ENCODE measurements at places on chromosomes 2 and 18.

DNA sequence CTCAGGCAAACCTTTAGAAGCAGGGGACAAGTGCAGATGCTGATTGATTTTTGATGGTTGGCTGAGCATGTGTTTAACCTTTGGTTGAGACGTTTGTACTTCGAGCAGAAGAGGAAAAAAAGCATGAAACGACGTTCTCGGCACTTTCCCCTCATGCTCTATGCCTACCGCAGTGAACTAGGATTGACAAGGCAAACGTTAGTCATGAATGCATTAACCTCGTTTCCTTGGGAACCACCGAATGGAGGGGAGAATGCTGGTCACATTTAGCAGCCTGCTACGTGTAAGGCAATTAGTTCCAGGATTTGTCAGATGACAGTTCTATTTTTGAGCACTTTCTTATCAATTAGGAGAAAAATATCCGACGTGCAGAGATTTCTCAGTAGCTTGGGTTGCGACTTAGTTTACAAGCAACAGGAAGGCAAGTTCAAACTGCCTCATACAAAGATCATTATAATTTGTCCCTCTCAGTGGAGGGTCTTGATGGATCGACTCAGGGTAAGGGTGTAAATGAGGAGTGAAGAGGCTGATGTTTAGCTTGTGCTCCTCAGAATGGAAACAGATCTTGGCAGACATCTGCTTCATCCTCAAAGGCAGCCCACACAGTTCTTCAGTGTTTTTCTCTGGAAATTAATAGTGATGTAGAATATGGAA lies 47.4 kb upstream of the GPR45 start:
- DNase-seq = no peak

DNA sequence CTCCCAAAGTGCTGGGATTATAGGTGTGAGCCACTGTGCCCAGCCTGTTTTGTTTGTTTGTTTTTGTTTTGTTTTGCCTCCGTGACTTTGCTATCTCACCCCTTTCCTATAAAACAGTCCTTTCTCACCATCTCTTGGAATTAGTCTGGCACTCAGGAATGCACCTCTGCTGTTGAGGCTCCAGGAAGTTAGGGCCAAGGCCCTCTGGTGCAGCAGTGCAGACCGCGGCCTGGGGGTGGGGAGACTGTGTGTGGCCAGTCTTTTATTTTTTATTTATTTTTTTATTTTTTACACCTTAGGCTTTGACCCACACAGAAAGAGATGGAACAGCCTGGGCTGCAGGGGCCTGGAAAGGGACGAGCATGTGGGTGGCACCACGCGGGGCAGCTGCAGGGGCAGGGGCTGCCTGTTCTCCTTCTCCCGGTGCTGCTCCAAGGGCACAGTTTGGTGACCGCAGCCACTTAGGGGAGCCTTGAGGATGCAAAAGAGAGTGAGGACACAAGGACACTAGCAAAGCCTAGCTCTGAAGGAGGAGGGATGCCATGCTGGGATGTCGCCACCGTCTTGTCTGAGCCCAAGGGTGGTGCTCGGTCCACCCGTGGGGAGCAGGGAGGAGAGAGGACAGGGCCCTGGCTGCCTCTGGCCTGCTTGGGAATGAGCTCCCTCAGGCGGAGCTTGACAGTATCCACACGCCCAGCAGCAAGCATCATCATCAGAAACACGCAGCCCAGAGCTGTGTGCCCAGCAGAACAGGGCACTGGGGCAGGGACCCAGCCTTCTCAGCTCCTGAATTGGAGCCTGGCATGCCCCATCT lies 19.4 kb upstream of the ALPI start:
- DNase-seq = no peak

GRCh38 chr2:221553333-221553732 lies 18.8 kb downstream of the EPHA4 start:
- DNase-seq = no peak

DNA sequence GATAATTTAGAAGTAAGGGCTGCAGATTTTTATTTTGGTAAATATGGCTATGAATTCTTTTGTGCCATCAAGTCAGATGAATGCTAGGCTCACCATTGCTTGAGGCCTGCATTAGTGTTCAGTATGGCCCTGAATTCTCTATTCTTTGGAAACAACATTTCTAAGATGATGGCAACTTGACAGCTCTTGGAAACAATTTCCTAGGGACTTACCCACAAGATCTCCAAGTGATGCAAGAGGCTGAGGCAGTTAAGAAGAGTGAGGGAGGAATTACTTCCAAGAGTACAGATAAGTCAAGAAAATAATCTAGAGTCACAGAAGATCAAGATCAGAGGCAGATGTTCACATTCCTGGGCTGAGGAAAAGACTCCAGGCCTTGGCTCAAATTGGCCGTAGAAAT lies 129.1 kb downstream of the NRP2 start:
- no peak for DNase-seq

DNA sequence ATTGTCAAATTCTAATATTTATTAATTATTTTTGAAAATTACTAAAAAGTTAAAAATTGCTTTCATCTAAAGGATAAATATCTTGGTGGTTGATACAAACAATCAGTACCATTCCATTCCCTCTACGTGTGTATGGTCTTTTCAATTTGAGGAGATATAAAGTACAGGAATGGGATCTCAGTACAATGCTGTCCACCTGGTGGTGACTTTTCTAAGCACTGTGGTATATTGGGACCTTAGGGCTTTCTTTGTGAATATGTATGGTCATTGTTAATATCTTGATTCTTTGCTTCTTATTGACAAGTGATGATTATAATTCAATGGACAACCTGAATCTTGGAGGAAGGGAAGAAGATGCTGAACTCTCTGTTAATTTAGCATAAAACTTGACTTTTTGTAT lies 83.1 kb downstream of the NBEAL1 start:
- DNase-seq = no peak

- no peak for DNase-seq
Observed at GRCh38 chr2:45789961-45790723, 138.7 kb downstream of the PRKCE start.

DNA sequence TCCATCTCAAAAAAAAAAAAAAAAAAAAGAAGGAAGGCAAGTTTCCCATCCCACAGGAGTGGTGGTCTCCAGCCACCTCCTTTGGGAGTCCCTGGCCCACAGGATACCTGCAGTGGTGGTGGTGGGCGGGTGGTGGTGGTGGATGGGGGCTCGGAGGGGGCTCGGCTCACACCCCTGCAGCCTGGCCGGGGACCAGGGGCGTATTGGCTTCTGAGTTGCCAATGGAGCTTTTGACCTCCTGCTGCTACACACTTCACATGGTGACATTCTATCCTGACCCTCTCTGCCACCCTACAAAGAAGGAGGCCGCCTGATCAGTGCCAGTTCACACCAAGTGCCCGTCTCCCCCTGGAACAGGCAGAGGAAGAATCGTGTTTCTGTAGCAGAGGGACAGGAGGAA lies 119.6 kb downstream of the NFATC1 start:
- no peak for DNase-seq

DNA sequence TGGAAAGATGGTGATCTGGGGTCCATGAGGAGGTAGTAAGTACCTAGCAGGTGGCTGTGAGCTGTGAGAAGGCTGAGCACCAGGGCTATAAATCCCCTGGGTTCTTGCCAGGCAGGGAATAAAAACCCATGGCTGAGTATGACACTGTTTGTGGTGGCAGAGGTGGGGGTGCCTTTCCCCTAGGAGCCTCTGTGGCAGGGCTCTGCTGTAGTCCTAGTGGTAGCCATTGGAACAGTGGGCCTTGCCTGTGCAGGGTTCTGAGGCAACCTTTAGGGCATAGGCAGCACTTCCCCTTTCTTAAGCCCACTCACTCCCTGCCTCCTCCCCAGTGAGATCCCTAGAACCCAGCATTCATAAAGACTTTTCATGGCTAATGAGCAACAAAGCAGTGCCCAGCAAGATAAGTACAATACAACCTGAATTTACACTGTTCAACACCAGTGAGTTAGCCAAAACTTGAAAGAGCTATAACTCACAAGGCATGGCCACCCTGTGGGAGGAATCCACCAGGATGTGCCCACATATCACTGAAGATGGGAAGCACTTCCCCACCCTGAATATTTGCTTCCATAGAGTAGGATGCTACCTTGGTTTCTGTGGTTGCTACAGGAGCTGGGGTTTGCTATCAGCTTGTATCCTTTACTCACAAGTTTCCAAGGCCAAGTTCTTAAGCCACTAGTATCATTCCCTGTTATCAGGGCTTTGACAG lies 100.9 kb upstream of the NEUROD1 start:
- DNase-seq = no peak

GRCh38 chr2:85823951-85824350 lies 64.8 kb downstream of the ST3GAL5 start:
- no peak for DNase-seq

DNA sequence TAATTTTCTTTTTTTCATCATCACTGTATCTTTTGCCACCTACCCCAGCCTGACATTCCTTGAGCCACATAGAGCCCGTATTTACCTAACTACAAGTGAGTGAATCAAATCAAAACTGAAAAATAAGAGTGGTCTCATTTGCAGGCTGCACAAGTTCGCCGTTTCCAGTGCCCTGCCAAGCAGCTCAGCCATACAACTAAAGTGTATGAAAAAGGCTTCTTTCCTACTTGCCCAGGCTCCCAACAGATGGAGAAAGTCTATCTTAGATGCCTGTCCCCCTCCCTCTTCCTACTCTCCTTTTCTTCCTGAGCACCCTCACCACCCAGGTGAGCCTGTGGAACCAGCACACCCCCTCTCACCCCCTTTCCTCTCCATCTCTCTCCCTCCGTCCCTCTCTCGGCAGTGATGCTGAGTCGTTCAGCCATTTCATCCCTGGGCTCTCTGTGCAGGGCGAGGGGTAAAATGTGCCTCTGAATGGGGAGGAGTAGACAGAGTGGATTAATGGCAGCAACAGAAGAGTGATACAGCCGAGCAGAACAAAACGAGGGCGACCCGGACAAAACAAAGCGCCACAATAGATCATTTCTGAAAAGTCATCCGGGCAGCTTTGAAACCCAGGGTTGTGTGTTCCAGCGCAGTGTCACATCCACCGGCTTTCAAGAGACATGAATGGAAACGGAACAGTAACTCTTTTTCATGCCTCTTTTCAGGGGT lies 65.0 kb upstream of the POU3F3 start:
- no peak for DNase-seq

- DNase-seq = peak; percentile 14
Observed at GRCh38 chr2:24617424-24617823, 126.4 kb downstream of the NCOA1 start.

- peak; percentile 43 for DNase-seq
Observed at GRCh38 chr18:3703732-3704176, 253.8 kb downstream of the TGIF1 start.

DNA sequence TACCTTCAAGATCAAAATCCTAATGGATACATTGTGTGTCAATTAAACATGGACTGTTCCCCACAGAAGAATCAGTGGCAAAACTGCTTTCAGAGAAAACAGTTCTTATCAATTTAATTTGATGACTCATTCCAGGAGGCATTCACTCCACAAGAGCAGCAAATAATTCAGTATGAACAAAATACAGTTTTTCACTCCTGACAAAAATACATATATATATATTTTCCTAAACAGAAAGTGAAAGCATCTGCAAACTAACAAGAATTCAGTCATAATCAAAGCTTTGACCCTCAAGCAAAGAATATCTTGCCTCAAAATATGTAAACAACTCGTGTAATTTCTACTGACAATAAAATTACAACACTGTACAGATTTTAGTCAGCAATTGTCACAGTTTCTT lies 685.1 kb upstream of the SLC8A1 start:
- no peak for DNase-seq

DNA sequence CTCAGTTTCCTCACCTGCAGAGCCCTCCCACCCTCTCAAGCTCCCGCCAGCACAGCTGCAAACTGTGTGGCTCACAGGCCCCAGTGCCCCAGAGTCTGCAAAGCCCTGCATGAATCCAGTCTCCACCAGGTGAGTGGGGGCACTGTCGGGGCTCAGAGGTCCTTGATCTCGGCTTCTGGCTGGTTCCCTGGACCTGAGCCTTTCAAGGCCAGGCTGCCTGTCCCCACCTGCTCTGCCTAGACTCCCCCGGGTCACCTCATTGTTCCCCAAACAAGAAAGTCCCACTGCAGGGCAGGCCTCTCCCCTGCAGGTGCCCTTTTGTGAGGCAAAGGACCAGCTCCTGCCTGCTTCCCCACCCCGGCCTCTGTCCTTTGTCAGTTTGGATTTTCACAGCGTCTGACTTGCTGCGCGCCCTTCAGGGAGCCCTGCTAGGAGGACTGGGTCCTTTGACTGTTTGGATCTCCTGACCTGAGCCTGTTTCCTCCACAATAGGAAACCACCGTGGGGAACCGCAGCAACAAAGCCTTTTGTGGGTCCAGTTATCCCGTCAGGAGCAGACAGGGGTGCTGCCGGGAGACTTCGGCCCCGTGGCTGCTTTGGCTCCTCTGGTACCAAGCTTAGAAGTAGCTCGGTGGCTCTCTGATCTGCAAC lies 200.5 kb upstream of the HDAC4 start:
- no peak for DNase-seq

DNA sequence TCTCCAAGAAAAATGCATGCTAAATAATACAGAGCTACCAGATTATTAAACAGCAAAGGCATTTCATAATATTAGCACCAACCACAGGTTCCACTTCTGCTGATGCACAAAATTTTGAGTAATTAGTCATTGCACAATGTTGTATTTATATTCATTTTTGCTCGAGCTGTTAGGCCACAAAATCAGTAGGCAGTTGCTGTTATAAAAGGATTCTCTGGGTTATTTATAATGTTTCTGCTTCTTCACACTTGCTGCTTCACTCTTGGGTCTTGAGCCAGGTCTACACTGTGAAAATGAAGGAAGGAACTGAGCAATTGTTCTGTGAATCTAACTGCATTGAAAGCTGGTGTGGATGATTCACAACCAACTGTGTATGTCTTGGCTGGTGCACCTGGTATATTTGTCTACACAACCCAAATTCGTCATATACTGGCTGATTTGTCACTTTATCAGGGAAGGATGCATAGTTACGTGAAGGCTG lies 38.3 kb downstream of the MRPL33 start:
- peak; percentile 76 for DNase-seq

GRCh38 chr2:134190807-134191203 lies 63.1 kb upstream of the MGAT5 start:
- DNase-seq = no peak

DNA sequence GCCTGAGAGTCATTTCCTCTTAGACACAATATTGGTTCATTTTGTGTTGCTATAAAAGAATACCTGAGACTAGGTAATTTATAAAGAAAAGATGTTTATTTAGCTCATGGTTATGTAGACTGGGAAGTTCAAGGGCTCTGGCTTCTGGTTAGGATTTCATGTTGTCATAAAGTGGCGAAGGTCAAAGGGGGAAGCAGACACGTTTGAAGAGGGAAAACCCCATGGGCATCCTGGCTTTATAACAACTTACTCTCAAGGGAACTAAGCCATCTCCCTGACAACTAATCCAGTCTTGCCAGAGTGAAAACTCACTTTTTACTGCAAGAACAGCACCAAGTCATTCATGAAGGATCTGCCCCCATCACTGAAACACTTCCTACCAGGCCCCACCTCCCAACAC lies 89.7 kb upstream of the RNF152 start:
- no peak for DNase-seq

DNA sequence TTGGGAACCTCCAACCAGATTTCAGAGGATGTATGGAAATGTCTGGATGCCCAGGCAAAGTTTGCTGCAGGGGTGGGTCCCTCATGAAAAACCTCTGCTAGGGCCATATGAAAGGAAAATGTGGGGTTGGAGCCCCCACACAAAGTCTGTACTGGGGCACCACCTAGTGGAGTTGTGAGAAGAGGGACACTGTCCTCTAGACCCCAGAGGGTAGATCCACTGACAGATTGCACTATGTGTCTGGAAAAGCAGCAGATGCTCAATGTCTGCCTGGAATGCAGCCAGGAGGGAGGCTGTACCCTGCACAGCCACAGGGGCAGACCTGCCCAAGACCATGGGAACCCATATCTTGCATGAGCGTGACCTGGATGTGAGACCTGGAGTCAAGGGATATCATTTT lies 573.7 kb upstream of the NXPH2 start:
- DNase-seq = no peak
